Skeletal muscle cell (primary cell): ENCODE measurements at places on chromosomes 5 and 9.

- DNase-seq: no peak
Observed at GRCh38 chr5:39711821-39712220, 287.0 kb upstream of the DAB2 start.

DNA sequence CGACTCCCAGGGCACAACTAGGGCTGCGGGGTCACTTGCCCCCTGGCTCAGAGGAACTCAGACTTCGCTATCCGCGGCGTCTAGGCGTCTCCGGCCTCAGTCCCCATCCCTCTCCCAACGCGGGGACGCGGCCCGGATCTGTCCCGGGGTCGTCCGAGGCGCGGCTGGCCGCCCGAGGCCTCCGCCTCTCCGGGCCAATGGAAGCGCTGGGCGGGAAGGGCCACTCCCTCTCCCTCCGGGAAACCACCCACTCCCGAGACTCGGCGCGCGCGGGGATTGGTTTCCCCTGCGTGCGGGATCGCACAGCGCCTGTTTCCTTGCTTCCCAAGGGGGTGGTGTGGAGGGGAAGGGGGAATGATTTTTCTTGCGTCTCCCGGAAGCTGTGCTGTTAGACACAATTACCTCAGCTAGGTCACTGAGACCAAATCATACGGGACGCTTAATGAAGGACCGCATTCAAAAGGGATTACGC is 38.3 kb downstream of the NR2F1 start:
- no peak for DNase-seq

GRCh38 chr9:36158122-36158521 is 11.1 kb upstream of the CCIN start:
- DNase-seq: no peak

DNA sequence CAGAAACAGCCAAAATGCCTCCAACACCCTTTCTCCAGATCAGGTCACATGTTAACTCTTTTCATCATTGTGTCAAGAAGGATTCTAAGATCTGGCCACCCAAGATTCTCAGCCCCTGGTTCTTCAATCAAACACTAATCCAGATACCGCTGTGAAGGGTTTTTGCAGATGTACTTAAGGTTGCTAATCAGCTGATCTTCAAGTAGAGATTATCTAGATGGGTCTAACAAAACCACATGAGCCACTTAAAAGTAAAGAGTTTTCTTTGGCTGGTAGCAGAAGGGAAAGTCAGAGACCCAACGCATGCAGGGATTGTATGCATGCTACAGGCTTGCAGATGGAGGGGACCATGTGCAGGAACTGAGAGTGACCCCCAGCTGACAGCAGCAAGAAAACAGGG is 267.9 kb downstream of the CDK5RAP2 start:
- no peak for DNase-seq

DNA sequence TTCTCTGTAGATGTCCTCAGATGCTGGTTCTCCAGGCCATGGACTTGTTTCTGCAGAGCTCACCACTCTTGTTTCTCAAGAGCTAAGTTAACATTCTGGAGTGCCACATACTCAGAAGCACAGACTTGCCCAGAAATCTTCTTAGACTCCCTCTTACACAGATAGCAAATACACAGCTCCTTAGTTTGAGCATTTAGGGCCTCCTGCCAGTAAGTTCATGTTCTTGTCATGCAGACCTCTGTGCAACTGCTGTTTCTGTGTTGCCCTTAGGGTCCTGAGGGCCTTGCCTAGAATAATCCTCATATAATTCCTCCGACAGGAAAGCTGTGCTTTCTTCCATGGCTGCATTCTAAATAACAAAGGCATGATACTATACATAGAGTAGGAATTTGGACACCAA is 1.3 kb upstream of the PTPDC1 start:
- DNase-seq: no peak

- DNase-seq: no peak
Observed at GRCh38 chr5:163467682-163468081, 7.2 kb downstream of the HMMR start.

DNA sequence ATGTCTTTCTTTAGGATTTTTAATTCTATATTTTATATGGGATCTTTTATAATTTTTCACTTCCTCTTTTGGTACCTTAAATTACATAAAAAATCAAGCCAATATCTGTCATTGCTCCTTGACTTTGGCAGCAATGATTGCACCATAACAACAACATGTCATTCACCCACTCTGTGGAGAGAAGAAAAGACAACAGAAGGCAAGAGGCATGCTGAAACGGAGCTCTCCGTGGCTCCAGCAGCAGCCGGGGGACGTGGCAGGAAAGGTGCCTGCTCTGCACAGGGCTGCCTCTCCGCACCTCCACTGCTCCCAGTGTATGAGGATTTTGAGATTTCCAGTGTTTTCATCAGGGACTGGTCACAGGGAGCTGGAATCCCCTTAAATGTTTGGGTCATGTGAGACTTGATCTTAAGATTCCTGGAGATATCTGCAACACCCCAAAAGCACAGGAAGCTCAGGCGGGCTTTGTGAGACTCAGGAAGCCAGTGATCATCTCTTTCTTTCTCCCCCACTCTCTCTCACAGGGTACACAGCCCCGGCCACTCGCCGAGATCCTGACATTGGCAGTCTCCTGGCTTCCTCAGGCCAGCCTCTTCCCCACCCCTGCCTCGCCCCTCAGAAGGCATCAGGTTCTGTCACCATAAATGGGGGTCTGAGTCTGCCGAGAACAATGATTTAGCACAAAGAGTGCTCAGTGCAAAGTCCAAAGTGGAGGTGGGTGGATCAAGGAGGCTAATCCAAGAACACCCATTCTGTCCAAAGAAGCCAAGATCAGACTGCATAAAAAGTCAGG is 74.6 kb downstream of the ACTL7B start:
- DNase-seq: no peak

DNA sequence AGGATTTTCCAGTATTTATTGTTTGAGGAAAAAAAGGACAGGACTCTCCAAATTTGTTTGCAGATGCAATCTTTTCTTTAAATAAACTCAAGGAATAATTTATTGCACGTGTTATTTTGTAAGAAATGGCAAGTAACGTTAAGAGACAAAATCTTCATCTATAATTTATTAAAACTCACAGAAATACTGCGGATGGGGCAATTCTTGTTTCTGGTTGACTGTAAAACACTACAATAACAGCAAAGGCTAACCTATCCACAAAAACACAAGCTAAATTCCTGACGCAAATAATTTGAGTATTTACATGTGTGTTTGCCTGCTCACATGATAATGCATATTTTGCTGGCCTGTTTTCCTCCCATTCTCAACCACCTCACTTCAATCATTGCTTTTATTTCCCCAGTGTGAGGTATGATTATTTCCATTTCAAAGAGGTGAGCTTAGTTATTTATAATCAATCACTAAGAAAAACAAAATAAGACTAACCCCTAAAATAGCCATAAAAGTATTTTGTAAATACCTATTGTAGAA is 619.4 kb downstream of the PDE4D start:
- DNase-seq: no peak

DNA sequence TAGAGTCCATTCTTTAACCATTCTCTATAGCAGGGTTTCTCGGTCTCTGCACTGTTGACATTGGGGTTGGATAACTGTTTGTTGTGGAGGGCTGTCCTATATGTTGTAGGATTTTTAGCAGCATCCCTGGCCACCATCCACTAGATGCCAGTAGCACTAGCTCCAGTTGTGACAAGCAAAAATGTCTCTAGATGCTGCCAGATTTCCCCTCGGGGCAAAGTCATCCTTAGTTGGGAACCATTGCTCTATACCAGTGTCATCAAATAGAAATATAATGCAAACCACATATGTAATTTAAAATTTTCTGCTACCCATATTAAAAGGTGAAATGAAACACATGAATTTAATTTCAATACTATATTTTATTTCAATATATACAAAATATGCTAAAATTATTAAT is 2.9 kb downstream of the TTC23L start:
- DNase-seq: no peak

DNA sequence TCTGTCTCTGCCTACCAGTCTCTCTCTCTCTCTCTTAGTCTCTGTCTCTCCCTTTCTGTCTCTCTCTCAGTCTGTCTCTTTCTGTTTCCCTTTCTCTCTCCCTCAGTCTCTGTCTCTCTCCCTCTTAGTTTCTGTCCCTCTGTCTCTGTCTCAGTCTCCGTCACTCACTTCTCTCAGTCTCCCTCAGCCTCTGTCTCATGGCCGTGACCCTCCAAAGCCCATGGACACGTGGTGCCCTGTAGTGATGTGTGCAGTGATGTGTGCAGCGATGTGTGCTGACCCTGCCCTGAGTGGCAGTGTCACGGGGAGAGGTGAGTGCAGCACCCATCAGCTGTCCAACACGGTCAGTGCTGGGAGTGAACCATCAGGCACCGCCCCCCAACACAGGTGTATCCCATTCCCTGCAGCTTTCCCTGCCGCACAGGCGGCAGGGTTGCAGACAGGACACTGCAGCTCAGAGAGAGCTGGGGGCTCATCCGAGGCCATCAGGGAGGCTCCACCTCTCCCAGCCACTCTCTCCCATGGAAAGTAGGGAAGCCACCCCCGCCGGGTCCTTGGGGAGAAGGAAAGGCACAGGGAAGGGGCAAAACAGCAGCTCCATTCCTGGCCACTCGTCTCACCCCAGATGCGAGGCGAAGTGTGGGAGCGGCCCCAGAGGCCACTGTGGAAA is 794 bp upstream of the LRRC14B start:
- no peak for DNase-seq

DNA sequence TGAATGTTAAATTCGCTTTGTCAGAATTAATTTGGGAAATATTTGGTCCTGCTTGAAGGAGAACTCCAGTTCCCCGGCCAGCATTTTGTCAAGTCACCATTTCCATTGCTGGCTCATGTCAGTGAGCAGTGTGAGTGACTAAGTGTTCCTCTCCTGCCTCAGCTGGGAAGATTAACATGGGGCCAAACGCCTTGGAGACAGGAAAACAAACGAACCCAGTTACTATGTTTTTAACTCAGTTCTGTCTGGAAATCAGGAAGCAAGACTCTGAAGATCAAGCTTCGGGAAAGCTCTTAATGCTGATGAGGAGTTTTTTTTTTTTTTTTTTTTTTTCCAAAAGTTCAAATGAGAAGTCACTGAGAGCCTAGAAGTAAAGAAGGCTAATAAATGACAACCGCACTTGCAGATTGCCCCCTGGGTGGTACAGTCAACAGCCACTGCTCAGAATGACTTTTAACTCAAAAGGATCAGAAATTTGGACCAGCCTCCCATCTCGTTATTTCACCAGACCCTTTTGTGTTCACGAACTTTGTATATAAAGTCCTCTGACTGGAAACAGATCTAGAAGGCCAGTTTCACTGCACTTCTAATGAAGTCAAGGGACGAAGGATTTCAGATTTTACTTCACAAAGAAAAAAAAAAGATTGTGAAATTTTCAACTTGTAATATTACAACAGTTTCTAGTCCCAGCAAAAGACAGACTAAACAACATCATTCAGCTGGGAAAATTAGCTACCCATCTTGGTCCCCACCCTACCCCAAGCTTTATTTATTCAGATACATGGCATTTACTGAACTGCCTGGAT is 121.3 kb downstream of the LHFPL2 start:
- peak; percentile 78 for DNase-seq

GRCh38 chr9:122827761-122828093 is 661 bp downstream of the PDCL start:
- no peak for DNase-seq

GRCh38 chr5:43609752-43610151 is 6.8 kb downstream of the NNT start:
- no peak for DNase-seq

DNA sequence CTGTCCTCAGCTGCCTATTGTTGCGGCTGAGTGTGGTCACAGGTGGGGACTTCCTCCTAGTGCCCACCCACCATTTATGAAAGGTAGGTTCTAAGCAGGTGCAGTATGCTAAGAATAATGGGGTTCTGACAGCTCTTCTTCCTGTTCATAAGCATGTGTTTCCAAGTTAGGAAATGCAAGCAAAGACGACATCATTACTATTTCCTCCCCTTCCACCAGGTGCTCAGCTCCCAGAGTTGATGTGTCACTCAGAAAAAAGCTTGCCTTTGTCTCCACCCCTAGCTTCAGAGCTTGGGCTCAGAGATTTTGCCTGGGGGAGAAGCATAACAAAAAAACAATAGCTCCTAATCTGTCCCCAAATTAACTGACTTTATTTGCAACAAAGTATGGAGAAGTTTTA is 1076.7 kb downstream of the NR2F1-AS1 start:
- DNase-seq: no peak

GRCh38 chr5:139649082-139649991 is 1.2 kb downstream of the CXXC5 start:
- DNase-seq: no peak

GRCh38 chr5:62685221-62685620 is 106.6 kb downstream of the LRRC70 start:
- no peak for DNase-seq

DNA sequence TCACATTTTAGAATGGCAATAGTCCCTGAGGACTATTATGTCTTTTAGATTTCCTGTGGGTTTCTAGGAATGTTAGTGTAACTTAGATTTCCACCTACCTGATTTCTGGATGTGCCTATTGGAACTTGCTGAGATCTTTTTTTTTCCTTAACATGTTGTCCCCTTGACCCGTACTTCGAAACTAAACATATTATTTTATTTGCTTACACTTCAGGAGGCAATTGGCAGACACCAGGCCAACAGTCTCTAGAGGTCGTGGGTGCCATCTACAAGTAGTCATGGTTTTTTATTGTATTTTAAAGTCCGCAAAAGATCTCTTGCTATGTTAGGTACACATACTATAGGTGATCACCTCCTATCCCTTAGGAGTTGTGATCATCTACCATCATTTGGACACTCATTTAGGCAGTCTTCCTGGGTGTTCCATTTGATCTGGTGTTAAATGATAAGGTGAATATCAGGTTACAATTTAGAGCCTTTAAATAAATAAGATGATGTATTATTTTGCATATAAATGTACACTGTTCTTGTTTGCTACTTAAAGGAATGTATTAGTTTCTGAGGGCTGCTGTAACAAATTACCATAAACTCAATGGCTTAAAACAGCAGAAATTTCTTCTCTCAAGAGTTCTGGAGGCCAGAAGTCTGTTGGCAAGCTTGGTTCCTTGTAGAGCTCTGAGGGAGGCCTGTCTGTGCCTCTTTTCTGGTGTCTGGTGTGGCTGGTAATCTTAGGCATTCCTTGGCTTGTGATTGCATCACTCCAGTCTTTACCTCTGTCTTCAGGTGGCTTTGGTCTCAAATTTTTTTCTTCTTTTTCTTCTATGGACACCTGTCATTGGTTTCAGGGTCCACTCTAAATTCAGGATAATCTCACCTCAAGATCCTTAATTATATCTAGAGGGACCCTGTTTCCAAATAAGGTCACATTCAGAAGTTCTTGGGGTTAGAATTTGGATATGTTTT is 64.8 kb downstream of the ZCCHC7 start:
- no peak for DNase-seq

DNA sequence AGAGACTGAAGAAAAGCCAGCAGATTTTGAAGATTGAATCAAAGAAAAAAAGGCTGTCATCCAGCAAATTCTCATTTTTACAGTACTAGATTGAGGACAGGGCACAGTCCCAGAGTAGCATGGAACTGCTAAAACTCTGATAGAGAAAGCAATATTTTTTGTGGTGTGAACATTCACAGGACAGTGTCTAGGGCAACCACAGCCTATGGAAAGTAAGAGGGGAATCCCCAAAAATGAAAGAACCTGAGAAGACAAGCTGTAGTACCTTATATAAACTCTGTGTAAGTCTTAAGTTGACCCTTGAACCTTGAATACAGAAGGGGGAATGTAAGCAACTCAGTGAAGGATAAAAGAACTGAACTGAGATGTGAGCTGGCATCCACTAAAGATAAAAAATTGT is 540.3 kb downstream of the HINT1 start:
- no peak for DNase-seq
